ENCODE measurements at places on chromosomes 5 and 9. TPM values are rescaled to one million over a fixed set of nuclear protein-coding genes. Genes with fewer than 3 reads are reported as not detected.

DNA sequence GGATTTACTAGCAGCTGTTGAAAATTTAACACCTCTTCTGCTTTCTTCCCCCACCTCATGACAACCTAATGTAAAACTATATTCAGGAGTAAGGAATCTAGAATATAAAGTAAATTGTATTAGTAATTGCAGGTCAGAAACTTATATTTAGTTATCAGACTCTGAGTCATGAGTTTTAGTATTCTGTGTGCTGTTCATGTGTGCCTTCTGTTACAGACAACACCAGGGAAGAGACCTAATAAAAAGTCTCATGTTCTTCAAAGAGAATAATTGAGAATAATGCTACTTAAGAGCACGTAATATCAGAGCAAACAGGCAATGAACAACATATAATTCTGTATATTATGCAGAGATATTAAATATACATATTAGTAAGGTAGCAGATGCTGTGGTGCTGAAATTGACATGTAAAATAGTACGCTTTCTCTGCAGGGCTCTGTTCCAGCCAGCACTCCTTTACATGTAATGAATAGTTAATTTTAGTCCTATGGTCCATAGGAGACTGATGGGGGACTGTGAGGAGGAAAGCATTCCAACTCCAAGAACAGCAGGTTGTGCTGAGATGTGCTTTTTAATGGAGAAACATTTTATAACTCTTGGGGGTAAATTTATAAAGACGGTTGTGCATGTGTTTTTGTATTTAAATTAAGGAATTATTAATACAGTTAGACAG is 106.4 kb downstream of the ZSWIM6 start:
- no peak overlapping the region for H3K27ac ChIP-seq
- peaks cover 22% of the 10 kb centered on the region for H3K4me1 ChIP-seq
- H3K36me3 ChIP-seq = peaks cover 12% of the 10 kb centered on the region
- DNase-seq = no peak
- no peak overlapping the region for H3K4me3 ChIP-seq
- H3K27me3 ChIP-seq = peaks cover 1% of the 10 kb centered on the region

DNA sequence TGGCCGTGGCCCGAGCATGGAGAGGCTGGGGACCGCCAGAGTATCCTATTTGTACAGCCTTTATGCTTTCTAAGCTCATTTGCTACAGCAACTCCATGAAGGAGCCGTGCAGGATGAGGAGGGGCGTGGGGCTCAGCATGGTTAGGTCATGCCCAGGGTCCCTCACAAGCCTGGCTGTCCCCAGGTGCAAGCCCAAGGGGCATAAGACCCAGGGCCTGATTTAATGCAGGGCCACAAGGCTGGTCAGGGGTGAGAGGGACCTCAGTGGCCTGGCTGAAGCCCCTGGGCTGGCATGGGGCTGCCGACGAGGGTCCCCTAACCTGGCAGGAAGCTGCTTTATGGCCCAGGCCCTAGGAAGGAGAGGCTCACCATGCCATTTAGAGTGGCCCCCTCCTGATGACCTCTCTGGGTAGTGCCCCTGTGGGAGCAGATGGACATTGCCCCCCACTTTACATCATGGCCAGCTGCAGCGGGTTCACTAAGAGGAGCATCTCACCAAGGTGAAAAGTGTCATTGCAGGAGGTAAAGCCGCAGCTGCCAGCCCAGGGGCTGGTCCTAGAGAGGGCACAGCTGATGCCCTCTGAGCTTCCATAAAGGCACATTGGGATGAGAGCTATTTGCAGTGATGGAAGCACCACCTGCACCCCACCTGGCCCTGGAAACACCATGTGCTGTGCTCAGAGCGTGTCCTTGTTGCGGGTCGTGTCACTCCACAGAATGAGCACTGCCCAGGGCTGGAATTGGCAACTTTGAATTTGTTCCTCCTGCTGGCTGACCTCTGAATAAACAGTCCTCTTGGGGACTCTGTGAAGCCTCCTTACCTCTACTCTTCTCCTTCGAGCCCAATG is 58.9 kb downstream of the ZNF618 start:
- H3K36me3 ChIP-seq = no peaks in the 10 kb centered on the region
- H3K4me1 ChIP-seq = peaks cover 15% of the 10 kb centered on the region
- no peak overlapping the region for H3K27ac ChIP-seq

DNA sequence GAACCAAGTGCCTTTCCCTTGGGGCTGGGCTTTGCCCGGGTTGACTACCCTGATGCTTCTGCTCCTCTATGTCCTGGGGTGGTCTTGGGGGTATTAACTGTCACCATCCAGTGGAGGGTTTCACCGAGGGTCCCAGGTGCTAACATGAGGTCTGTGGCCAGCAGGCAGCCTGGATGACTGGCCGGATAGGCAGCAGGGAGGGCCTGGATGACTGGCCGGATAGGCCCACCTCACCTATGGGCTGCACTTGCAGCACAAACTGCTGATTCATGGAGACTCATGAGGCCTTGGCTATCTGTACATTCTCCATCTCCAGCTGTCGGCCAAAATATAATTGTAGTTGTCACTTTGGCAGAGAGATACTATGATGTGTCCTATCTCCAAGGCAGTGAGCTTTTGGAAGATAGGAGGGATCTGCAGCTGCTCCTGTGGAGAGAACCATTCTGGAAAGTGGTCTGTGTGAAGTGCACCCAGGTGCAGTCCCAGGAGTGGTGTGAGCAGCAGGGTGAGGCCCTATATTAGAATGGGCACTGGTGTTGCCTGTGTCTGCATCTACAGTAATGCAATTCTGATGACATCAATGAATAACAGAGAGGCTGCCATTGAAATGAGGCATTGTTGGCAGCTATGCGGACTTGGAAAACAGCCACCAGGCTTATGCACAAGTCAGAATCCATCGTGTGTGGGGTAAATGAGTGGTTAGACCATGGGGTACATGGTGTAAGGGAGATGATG is 26.3 kb upstream of the CDKN2AIPNL start:
- no peaks in the 10 kb centered on the region for H3K27me3 ChIP-seq
- H3K4me1 ChIP-seq = peaks cover 72% of the 10 kb centered on the region
- H3K4me3 ChIP-seq = peak overlapping the region; percentile 51
- H3K27ac ChIP-seq = peak overlapping the region; percentile 98
- DNase-seq = peak; percentile 80

CCDC152 gene
- 0.47 TPM for total RNA-seq

NEURL1B gene
- total RNA-seq = 8.6 TPM

TRIM14 gene
- 34.6 TPM for total RNA-seq

DNA sequence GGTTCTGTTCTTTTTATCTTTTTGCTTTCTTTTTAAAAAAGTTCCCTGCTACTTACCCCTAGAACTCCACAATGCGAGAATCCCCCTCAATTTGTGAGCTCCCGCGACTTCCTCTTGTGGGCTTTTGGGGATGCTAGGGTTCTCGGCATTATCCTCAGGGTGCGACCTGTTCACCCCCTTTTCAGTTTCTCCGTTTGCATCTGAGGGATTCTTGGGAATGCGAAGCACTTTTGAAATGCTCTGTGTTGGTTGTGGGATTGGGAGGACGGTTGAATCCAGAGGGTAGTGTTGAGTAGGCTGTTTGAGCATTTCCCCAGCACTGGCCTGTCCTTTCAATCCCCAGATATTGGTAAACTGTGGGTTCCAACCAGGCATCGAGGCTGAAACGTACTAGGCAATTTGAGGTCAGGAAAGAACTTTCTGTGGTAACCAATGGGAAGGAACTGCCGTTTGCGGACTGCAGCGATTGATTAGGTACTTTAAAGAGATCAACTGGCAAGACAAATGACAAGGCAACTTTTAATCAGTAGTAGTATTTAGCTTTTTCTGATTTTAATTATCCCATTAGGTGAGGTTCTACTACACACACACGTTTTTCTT is 415 bp downstream of the XRCC4 start:
- H3K4me1 ChIP-seq = peaks cover 44% of the 10 kb centered on the region
- peak overlapping the region; percentile 100 for H3K27ac ChIP-seq
- H3K27me3 ChIP-seq = peaks cover 3% of the 10 kb centered on the region
- no peak for DNase-seq
- H3K4me3 ChIP-seq = peak overlapping the region; percentile 100
- H3K36me3 ChIP-seq = peaks cover 32% of the 10 kb centered on the region

DNA sequence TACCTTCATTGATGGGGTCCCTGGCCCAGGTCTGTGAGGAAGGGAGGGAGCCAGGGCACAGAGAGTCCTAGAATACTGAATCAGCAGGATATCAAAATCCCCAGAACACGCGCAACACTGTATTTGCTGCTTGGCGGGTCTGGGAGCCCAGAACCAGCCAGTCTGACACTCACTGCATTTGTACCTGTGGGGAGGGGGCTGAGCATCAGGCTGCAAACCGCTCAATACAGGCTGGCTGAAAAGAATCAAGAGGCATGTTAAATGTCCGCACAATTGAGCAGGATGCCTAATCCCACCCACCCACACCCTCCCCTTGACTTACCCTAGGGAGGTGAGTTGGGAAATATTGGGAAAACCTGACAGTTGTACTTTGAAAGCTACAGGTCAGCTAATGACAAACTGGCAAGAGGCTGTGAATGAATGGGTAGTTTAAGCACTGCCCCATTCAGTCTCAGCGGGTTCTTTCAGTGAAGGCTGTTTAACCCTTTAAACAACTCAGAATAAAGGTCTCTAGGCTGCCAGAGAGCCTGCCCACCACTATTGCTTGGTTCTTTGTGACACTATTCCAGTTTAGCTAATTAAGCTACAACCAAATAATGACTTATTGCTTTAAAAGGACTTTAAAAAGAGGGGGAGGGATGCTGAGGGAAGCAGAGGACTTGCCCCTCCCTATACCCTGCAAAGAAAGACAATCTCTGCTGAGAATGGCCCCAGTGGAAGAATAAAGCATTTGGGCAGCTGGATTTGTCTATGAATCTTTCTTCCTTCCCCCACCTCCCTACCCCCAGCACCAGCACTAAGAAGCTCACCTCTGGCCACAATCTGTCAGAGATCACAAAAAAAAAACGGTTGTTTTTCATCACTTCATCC is 5.0 kb downstream of the SPRY4 start:
- DNase-seq = no peak
- H3K4me3 ChIP-seq = peak overlapping the region; percentile 96
- H3K27ac ChIP-seq = peak overlapping the region; percentile 80
- peaks cover 2% of the 10 kb centered on the region for H3K27me3 ChIP-seq
- peaks cover 46% of the 10 kb centered on the region for H3K36me3 ChIP-seq
- peaks cover 79% of the 10 kb centered on the region for H3K4me1 ChIP-seq

GRCh38 chr5:168693297-168693696 is 114.1 kb upstream of the PANK3 start:
- H3K27ac ChIP-seq = no peak overlapping the region
- no peak for DNase-seq
- no peak overlapping the region for H3K4me3 ChIP-seq
- H3K27me3 ChIP-seq = peaks cover 23% of the 10 kb centered on the region
- no peaks in the 10 kb centered on the region for H3K4me1 ChIP-seq

IFNE gene
- 1.9 TPM for total RNA-seq
